ENCODE measurements at places on chromosomes 3 and 15.

- DNase-seq: peak; percentile 33
These were observed 20.4 kb upstream of the PLXND1 start for GRCh38 chr3:129626744-129627349.

DNA sequence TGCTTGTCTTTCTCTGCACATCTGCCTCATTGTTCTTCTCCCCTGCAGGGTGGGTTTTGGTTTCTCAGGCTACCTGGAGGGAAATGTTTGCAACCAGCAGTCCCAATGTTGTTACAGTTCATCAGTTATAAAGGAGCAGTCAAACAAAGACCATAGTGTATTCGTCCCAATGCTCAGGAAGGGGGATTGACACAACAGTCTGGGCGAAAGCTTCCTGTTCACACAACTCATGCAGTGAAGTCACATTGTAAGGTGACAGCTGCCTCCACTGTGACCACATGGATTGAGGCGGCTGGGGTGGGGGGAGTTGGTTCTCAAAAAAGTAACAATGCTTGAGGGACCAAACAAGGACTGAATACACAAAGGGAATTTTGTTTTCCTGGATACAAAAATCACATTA, 28.8 kb upstream of the TF start:
- no peak for DNase-seq

GRCh38 chr15:25339431-25339830, 99.4 kb downstream of the UBE3A start:
- no peak for DNase-seq

DNA sequence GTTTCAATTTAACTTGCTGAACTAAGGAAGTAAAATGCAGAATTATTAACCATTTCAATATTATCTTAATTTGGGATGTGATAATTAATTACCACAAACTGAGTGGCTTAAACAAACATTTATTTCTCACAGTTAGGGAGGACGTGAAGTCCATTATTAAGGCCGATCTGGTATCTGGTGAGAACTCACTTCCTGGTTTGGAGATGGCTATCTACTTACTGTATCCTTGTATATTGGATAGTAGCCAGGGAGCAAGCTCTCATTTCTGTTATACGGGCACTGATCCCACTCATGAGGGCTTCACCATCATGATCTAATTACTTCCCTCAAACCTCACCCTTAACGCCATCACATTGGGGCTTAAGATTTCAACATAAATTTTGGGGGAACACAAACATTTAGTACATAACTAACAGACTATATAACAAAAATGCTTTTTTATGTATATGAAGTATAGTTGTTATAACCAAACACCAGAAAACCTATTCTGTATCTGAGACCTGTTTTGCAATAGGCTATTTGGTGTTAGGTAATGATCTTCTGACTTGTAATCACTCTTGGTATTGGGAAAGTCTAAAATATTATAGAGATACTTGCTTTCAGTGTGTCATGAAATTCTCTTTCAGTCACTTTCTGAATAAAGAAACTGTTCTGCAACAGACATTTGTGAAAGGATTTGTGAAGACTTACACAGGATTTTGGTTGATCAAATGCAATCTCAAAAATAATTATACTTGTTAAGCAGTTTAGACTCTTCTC, 4.7 kb upstream of the KPNA4 start:
- DNase-seq: no peak

DNA sequence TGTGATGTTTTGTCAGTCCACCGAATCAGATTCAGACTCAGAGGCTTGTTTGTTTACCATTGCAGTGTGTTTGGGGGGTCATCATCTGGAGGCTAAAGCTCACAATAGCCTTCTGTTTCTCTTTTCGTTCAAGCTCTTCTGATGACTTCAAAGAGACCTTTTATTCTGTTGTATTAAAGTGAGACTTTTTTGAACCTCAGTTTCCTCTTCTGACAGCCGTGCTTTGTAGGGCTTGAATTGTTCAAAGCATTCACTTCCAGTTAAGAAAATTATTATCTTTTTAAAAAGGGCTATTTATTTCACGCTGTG, 1.3 kb downstream of the PXK start:
- no peak for DNase-seq

DNA sequence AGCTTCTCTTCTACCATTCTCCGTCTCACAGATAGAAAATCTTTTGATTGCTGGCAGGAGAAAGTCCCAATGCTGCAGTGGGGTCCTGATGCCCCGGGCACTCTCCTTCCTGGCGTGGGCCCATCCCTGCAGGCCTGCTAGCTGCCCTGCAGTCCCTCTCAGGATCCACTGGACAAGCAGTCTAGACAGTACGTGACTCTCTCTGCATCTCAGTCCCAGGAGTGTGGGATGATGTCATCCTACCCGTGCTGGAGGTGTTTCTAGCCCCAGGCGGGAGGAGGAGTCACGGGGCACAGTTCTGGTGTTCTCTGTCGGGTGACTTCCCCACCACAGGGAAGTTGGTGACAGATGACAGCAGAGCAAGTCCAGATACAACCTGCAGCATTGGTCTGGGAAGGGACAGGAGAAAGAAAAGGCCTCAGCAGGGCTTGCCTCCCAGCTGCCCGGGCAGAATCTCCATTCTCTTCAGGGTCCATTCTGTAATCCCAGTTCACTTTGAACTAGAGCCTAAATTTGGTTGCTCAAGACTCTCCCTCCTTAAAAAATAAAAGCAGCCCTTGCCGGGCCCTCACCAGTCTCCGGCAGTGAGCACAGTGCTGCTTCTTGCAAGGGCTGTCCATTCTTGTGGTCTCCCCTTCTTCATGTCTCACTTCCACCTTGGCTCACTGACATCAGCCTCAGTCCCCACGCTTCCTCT, 30.6 kb downstream of the SLC28A1 start:
- no peak for DNase-seq

DNA sequence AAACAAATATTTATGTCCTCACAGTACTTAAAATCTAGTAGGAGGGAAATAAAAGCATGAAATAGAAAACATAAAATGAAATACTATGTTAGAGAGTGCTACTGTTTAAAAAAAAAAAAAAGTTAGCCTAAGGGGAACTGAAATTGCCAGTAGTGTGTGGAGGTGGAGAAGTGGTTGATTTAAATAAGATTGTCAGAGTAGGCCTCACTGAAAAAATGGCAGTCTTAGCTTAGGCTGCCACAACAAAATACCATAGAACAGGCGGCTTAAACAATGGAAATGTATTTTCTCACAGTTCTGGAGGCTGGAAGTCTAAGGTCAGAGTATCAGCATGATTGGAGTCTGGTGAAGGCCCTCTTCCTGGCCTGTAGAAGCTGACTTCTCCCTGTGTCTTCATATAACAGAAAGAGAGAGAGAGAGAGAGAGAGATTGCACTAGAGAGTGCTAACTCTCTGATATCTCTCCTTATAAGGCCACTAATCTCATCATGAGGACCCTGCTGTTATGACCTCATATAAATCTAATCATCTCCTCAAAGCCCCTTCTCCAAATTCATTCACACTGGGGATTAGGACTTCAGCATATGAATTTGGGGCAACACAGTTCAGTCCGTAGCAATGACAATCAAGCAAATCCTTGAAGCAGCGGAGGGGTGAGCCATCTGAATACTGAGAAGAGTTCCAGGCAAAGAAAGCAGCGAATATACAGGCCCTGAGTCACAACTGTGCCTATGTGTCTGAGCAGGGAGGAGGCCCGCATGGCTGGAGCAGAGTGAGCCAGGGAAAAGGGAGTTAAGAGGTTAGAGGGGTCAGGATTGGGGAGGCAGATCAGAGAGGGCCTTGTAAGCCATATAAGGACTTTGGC, 23.6 kb upstream of the LRRC34 start:
- DNase-seq: no peak

- no peak for DNase-seq
These were observed 70.0 kb downstream of the MEF2A start for GRCh38 chr15:99635794-99636193.

DNA sequence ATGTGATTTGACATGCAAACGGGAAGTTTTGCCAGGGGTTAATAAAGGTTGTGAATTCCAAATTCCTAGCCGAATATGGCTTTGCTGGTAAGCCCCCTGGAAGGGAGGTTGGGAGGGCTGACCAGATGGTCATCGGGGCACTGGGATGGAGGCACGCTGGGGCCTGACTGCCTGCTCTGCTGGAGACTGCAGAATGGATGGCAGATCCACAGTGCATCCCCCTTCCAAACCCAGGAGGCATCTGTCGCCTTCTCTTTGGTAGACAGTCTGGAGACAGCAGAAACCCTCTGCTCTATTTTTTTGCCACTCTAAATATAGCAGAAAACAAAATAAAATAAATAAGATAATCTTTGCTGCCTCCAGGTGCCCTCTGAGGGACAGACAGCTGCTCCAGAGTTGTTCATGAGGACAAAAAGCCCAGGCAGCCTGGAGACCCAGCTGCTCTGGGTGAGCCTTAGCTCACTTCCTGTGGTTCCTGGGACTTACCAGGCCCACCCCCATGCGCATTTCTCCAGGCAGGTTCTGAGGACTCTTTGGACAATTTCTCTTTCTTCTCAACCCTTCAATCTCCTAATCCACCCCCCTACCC, 6.1 kb upstream of the SPTBN5 start:
- DNase-seq: no peak

GRCh38 chr15:83380682-83381081, 66.5 kb upstream of the SH3GL3 start:
- no peak for DNase-seq

- DNase-seq: no peak
These were observed 117.9 kb upstream of the SMAD3 start for GRCh38 chr15:66947471-66947870.

GRCh38 chr3:31358473-31359070, 174.2 kb upstream of the STT3B start:
- no peak for DNase-seq

DNA sequence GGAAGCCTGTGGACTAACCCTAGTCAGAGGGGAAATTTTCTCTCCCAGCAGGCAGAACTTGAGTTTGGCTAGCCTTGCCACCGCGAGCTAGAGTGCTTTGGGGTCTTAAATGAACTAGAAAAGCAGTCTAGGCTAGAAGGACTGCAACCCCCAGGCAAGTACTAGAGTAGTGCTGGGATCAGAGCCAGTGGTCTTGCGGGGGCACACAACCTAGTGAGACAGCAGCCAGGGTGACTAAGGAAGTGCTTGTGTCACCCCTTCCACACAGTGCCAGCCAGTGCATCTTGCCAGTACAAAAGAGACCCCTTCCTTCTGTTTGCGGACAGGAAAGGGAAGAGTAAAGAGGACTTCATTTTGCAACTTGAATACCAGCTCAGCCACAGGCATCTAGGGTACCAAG, 59.0 kb downstream of the GOLM2 start:
- DNase-seq: no peak

GRCh38 chr3:117059067-117059955, 349.7 kb downstream of the TUSC7 start:
- no peak for DNase-seq

DNA sequence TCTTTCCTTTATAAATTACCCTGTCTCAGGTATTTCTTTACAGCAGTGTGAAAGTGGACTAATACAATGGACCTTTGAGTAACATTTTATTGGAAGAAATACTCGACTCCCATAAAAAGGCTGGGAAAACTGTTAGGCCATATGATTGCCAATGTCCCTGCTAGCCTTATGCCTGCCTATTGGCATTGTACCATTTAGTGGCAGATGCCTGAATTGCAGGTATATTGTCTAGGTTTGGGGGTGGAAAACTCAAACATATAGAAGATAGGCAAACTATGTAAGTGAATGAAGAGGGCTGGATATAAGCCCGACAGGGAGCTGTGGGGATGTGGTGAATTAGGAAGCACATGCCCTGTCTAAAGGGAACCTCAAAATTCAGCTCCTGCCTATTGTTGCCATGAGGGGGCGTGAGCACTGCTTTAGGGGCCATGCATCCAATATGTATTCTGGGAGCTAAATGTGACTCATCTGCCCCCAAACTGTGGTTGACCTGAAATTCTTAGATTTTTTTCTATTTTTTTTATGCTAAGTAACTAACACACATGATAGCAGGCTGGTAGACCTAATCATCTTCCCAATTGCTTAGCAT, 65.2 kb upstream of the TRA2B start:
- DNase-seq: no peak

DNA sequence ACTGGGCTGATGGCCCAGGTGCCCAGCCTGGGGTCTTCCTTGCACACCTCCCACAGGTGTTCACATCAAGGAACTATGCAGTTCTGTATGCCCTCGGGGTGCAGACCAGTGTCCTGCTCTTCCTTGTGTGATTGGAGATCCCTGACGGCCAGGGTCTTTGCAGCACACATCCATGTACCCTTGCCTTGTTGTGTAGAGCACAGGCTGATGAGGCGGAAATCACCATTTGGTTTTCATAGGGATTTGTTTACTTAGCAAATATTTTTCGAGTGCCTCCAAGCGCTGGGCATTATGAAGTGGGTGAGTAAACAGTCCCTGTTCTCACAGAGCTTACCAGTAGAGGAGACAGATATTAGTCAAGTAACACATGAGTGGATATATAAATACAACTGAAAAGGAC, 209.3 kb upstream of the UMPS start:
- DNase-seq: no peak

- no peak for DNase-seq
These were observed 250.7 kb downstream of the LPP start for GRCh38 chr3:188404701-188405100.

GRCh38 chr3:152402695-152403451, 134.1 kb downstream of the MBNL1 start:
- DNase-seq: no peak

- DNase-seq: no peak
These were observed 7.3 kb downstream of the ALPK3 start for GRCh38 chr15:84824260-84825007.

DNA sequence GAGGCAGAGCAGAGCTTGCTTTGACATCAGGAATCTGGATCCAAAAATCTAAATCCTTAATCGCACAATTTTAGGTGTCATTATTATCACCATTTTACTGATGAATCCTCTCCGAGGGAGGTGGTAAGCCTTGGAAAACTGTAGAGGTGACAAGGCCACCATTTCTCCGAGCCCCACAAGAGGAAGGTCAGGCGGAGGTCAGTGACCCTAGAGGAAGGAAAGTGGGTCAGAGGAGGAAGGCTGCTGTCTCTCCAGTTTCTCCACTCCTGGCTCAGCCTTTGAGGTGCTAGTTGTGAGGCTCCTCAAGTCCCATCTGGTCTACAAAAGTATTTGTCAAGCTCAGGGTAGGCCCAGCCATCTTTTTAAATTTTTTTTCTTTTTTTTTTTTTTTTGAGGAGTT, 3.2 kb downstream of the DVL3 start:
- DNase-seq: no peak

- DNase-seq: no peak
These were observed 12.6 kb downstream of the FAM107A start for GRCh38 chr3:58564456-58565160.

DNA sequence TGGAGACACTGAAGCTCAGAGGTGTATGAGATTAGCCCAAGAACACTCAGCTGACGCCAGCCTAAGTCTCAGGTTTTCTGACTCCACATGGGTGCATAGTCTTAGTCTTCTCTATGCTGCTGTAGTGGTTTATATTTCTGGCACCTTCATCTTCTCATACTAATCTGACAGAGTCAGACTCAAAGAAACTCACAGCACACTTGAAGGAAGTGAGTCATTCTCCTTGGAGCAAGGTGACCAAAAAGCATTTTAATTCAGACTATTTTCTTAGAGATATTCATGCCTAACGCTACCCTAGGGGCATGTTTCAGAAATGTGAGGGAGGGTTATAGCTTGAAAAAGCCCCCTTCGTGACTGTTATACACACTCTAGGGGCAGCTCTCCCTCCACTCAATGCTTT, 775.3 kb upstream of the ARPP21 start:
- DNase-seq: no peak

- no peak for DNase-seq
These were observed 9.1 kb upstream of the C3orf22 start for GRCh38 chr3:126567696-126568438.
